ENCODE measurements at places on chromosomes 13 and 19.
A peak's percentile ranks its signal among the peaks of the same experiment; 100 is the strongest.

DNA sequence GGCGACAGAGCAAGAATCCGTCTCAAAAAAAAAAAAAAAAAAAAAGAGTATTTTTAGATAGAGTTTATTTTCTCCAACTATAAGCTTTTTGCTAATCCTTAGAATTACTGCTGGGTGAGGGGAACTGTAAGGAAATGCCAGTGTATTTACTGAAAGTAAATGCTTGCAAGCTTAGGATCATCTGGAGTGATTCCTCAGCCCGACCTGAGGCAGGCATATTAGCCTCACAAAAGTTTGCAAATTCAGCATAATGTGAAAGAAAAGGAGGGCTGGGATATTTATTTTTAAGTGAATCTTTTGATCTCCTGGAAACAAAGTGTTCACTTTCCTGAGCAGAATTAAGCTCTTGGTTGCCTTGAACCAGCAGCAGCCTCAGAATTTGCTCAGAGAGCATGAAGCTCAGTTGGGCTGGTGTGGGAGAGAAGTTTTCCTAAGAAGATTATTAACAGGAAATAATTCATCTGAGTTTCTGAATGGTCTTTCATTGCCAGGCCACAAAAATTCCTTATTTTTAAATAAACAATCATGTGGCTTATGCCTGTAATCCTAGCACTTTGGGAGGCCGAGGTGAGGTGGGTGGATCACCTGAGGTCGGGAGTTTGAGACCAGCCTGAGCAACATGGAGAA, 24.7 kb upstream of the SPATA13 start:
- DNase-seq, result no peak

DNA sequence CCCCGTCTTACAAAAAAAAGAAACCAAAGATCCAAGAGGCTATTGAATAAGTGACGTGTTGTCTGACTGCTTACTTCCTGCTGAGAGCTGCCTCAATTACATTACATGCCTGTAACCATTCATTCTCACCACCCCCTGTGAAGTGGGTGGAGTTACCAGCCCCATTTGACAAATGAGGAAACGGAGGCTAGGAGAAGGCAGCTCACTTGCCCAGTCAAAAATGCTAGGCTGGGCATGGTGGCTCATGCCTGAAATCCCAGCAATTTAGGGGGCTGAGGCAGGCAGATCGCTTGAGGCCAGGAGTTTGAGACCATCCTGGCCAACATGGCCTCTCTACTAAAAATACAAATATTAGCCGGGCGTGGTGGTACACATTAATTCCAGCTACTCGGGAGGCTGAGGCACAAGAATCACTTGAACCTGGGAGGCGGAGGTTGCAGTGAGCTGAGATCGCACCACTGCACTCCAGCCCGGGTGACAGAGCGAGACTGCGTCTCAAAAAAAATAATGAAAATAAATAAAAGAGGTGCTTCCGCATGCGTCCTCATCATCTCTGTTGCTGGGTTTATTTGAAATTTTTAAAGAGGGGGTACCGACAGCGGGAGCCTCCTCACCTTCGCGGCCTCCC, 499 bp downstream of the LSM7 start:
- DNase-seq, result peak; percentile 55

DNA sequence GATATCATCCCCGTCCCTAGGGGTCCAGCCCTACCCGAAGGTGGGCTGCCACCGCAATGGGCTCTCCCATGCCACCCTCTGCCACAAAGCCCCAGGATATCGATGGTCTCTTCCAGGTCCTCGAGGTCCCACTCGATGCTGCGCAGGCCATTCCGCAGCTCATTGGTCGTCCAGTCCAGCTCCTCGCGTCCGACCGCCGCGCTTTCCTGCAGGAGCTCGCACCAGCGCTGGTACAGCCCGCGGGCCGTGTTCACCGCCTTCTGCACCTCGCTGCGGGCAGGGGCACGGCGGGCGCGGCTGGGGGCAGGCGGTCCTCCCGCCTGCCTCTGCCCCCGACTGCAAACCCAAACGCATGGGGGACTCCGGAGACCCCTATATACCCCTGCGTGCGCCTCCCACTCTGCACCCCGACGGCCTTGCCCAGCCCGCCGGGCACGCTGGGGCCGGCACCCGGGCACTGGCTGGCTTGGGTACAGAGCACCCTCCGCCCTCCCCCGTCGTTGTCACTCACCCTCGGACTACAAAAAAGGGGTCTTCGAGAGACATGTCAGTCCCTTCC, 468 bp downstream of the STX10 start:
- DNase-seq, result peak; percentile 69

GRCh38 chr19:21586311-21587116, 81.1 kb downstream of the ZNF429 start:
- peak; percentile 11 for DNase-seq

DNA sequence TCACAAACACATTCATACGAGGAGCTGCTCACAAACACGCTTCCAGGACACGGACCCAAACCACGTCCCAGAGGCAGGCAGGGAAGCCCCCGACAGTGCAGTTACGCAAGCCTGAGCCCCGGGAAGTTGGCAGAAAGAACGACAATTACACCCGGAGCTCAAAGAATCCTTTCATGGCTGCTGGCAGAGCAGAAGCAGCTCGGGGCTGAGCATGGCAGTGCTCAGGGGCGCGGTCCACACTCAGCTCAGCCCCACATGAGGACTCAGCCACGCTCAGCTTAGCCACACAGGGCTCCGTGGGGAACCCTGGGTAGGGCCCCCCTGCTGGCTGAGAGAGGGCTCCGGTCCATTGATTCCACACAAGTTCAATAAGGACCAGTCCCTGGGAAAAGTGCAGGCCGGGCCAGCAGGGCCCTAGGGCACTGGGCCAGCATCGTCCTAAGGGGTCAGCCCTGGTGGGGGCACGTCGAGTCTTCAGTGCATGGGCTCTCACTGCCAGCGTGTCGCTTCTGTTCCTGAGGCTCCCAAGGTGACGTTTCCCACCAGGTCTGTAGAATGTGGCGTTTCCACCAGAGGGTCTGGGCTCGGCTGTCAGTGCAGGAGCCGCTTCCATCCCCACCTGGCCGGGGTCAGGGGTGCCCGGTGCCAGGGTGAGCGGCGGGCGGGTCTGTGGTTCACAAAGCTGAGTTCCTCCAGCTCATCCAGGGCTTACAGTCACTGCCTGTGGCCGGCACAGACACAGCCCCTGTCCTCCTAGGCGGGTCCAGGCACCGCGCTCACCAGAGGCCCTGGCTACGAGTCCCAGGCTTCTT, 23.1 kb downstream of the GAS6 start:
- DNase-seq, result no peak

- no peak for DNase-seq
Observed at GRCh38 chr19:39563408-39563807, 23.4 kb upstream of the EID2 start.

GRCh38 chr13:41061914-41062837, 867 bp downstream of the WBP4 start:
- peak; percentile 92 for DNase-seq

DNA sequence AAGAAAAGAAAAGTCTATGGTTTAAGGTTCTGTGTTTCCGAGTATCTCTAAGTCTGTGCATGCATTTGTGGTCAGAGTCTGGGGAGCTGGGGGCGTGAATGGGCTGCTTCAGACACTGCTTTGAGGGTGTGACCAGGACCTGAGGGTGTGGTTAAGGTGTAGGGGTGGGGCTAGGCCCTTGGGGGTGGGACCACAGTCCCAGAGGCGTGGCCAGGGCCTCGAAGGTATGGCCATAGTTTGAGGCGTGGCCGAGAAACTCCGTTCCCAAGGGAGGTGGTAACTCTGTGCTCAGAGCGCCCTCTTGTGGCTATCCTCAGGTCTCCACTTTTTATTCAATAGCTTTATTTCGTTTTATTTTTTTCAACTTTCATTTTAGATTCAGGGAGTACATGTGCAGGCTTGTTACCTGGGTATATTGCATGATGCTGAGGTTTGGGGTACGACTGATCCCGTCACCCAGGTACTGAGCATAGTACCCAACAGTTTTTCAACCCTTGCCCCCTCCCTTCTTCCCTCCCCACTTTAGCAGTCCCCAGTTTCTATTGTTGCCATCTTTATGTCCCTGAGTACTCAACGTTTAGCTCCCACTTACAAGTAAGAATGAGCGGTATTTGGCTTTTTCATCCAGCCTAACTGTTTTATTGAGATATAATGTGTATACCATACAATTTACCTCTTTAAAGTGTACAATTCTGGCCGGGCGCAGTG, 7.0 kb upstream of the CBLC start:
- DNase-seq, result peak; percentile 86

DNA sequence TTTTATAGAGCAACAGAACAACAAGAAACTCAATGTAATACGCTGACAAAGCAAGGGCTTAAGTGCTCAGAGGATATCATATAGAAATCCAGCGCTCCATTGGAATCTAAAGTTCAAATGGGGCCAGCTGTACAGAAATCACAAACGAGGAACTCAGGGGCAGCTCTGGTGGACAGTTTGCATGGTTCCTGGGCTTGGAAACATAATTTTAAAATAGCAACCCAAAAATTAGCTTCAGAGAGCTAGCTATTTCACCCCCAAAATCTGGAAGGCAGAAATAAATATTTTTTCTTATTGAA, 19.2 kb upstream of the LATS2 start:
- DNase-seq, result no peak

DNA sequence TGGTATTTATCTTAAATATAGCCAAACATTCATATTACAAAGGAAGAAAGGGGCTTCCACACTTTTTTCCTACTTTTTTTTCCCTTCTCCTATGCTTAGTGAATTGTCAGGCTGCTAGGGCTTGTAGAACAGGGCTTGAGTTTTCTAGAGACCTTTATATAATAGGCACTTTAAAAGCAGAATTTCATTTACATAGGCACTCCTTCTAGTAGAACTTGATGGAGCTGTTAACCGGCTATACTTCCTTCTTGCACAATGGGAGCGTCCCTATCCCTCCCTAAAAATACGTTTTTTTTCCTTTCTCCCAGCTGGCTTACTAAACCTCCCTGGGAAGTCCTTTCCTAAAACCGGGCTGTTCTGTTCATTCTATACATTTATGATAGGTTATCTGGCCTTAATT, 1.1 kb downstream of the TRIM13 start:
- no peak for DNase-seq

GRCh38 chr13:82447416-82448077, 1434.7 kb downstream of the SLITRK1 start:
- DNase-seq, result no peak

DNA sequence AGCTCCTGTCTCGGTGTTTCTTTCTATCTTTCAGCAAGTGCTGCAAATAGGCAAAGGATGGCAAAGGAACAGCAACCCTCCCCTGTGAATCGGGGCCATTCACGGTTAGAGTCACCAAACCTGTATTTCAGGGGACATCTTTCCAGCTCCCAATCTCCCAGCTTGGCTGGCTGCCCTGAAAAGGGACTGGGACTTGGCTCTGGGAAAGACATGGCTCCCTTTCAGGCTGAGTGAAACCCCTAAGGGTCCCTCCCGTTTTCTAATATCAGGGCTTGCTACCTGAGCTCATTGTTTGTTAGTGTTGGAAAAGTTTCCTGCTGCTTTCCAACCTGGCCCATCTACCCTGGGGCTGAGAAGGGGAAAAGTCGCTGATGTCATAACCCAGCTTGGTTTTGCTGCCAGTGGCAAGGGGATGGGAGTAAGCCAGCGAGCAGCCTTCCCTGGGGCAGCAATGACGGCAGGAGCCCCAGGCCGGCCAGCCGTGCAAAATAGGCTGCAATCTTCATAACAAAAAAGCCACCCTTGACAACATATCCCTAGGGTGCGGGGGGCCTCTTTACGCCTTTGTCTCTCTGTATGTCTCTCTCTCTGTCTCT, 29.9 kb downstream of the SERP2 start:
- no peak for DNase-seq

Measured in erythroblast (primary cell).